GM23338 (cell line): ENCODE measurements at places on chromosomes 6 and 20. TPM values are rescaled to one million over a fixed set of nuclear protein-coding genes. Genes with fewer than 3 reads are reported as not detected.

GRCh38 chr6:41730531-41731436 lies 4.6 kb downstream of the TFEB start:
- DNase-seq: no peak

DNA sequence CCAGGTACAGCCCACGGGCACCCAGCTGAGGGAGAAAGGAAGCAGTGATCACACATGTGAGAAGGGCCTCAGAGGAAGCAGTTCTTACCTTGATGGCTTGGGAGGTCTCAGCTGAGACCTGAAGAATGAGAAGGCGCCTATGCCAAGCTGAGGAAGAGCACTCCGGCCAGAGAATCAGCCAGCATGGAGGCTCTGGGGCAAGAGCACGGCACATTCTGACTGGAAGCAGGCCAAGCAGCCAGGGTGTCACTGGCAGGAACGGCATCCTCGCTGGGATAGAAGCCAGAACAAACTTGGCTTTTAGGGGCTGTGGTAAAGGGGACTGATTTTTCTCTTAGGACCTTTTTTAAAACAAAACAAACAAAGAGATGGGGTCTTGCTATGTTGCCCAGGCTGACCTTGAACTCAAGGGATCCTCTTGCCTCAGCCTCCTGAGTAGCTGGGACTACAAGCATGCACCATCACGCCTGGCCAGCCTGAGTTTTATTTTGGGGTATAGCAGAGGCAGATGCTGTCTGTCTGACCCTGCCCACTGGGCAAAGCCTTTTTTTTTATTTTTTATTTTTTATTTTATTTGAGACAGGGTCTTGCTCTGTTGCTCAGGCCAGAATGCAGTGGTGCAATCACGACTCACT lies 17.6 kb downstream of the GHRH start:
- no peak for DNase-seq

GRCh38 chr6:44128020-44128917 lies 915 bp downstream of the TMEM63B start:
- DNase-seq: peak; percentile 66

DNA sequence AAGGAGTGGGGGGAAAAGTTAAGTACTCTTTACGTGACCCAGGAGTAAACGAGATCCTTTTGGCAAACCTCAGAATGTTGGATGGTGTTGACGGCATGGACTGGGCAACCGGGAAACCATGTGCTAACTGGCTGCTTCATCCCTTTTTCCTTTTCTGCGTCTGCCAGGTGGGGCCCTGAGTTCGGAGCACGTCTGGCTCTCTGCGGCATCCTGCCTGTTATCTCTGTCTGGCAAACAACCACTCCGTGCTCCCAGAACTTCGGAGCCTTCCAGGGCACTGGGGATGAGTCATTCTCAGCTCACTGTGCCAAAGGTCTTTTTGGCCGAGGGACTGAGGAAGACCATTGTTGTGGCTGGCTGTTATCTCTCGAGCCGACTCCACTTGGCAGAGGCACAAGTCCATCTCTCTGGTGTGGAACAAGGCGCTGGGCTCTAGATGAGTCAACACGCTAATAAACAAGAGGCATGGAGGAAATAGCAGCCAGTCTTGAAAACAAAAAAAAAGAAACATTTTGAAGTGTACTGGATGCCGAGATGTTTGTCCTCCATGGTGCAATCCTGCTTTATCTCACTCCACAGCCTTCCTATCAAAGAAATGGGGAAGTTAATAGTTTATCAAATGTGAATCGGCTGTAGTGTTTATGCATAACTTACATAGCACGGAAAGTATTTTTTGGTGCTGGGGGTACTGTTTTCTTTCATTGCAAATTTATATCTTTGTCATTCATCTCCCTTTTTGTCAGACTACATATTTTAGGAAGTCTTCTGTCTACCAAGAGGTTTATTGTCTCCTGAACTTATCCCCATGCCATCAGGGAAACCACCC lies 64.6 kb upstream of the TXNDC5 start:
- no peak for DNase-seq

- DNase-seq: no peak
Observed at GRCh38 chr6:135323202-135323668, 142.1 kb downstream of the MYB start.

DNA sequence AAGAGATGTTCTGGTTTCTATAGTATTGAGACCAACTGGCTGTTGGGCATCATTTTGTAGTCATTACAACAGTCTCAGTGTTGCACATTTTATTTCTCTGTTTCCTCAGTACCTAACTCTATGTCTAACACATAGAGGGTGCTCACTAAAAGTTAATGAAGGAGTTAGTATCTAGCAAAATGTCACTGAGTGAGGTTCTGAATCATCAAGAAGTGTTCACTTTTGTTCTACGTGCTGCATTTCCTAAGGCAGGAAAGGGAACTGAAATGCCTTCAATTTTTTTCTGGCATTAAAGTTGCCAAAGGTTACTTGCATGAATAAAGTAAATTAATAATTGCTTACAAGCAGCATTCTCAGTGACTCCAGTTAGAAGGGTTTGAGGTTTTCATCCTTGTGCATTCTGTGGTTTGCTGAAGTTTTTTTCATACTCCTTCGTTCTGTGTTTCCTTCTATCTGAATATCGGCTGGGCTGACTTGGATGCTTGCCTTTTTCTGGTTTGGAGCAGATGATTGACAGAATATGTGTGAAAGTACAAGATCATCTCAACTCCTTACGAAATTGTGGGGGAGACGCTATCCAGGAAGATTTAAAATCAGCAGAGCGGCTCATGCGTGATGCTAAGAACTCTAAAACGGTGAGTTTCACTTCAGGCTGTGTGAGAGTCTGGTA lies 114.5 kb upstream of the SCGN start:
- no peak for DNase-seq

- no peak for DNase-seq
Observed at GRCh38 chr6:130188207-130188899, 34.4 kb downstream of the SAMD3 start.

- DNase-seq: no peak
Observed at GRCh38 chr6:138577151-138577915, 78.0 kb upstream of the NHSL1 start.

DNA sequence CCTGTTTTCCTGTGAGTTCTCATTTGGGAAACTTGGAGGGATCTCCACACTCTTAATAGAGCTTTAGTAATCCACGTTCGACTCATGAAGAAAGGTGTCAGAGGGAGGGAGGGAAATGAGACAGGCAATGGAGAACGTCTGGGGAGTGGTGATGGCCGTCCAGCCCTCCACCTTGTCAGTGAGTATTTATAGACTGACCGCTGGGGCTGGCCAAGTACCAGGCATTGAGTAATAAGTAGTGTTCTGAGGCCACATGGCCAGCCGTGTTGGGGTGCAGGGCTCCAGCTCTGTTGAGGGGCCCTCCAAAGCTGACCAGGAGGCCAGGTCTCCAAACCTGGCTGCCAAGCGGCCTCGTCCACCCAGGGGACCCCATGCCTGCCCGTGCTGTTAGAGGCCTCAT lies 11.3 kb upstream of the DSN1 start:
- DNase-seq: no peak

DNA sequence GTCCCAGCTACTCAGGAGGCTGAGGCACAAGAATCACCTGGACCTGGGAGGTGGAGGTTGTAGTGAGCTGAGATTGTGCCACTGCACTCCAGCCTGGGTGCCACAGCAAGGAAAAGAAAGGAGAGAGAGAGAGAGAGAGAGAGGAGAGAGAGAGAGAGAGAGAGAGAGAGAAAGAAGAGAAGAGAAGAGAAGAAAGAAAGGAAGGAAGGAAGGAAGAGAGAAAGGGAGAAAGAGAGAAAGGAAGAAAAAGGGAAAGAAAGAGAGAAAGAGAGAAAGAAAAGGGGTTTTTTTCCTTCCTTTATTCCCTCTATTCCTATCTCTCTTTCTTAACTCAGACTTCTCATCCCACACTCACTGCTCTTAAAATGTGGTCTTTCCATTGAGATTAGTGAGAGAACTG lies 238.7 kb upstream of the PRDM1 start:
- no peak for DNase-seq

DNA sequence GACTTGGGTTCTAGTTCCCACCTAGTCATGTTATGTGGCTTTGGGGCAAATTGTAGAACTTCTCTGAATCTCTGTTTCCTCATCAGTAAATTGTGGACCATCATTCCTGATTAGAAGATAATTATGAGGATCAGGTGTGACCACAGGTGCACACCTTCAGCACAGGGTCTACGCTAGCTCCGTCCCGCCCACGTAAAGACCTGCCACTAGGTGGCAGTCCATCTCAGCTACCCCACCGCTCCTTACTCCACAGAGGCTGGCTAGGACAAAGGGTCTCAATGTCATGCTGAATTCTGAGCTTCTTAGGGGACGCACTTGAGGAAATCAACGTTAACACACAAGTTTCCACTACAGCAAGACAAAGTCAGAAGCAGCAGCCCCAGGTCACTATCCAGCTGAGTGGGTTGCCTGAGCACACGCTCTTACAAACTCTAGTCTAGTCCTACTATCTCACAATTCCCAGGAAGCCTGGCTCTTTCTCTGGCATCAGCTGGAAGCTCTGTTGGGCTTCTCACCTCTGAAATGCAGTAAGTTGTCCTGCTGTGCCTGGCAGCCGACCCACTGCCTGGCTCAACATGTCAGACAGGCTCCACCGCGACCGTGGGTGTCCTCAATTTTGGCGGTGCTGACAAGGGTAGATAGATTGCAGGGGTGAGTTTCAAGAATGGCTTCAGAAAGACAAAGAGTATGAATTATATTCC lies 2.0 kb upstream of the PLCG1 start:
- DNase-seq: peak; percentile 85

GRCh38 chr6:75077701-75078100 lies 128.2 kb downstream of the COL12A1 start:
- no peak for DNase-seq

The PM20D2 gene
- total RNA-seq: 10.2 and 13.9 TPM in 2 replicates

The FRMD1 gene
- 1.0 TPM in 2 replicates for total RNA-seq

The DSP gene
- total RNA-seq: 42.5 and 43.7 TPM in 2 replicates

The EYS gene
- total RNA-seq: 0.38 TPM in 1 of 2 replicates, not detected in the other

The LPA gene
- total RNA-seq: 0.17 and 0.27 TPM in 2 replicates

The MCCD1 gene
- total RNA-seq: not detected in 2 replicates
